ENCODE measurements at places on chromosomes 12 and 14.

GRCh38 chr14:89444044-89444443, 27.0 kb upstream of the FOXN3 start:
- DNase-seq, result no peak

DNA sequence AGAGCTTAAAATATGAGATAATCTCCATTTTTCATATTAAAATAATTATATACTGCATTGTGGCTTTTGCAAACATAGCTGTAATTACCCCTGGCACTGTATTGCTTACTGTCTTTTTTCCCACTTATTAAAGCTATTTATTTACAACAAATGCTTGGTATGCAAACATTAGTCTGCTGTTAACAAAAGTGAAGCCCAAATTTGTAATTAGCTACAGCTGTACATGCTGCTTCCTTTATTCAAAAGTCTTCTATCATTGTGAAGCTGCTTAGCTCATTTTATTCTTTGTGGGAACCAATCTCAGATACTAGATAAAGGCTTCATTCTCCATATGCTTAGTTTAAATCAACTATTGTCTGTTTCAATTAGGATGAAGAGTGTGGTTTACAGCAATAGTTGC, 425.8 kb upstream of the FOXG1 start:
- no peak for DNase-seq

- no peak for DNase-seq
Observed at GRCh38 chr12:99232324-99232723, 415.2 kb upstream of the GARIN6 start.

- no peak for DNase-seq
Observed at GRCh38 chr12:125079084-125079483, 13.8 kb downstream of the AACS start.

GRCh38 chr12:58359084-58359483, 417.7 kb downstream of the ATP23 start:
- DNase-seq, result peak; percentile 88

GRCh38 chr12:2963154-2963759, 4.1 kb downstream of the TEAD4 start:
- DNase-seq, result no peak

DNA sequence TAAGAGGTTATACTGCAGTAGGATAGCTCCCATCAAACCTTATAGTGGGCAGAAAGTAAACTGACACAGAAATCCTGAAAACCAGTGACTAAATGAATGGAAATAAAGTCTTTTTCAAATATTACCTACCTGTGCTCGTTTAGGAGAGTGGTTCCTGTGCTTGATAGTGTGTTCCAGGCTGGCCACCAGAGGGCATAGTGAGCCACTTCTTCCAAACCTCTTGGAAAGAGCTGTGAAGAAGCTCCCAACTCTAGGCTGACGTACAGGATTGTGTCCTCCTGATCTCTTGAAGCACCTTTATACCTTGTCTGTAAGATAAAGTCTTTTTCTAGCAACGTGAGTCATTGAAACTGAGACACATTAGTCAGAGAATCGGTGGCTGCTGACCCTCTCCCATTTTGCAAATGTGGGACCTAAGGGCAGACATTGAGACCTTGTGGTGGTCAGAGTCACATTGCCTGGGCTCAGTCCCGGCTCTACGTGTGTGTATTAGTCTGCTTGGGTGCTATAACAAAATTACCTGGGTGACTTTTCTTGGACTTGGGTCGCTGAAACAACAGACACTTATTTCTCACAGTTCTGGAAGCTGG, 17.6 kb downstream of the TDP1 start:
- peak; percentile 73 for DNase-seq

DNA sequence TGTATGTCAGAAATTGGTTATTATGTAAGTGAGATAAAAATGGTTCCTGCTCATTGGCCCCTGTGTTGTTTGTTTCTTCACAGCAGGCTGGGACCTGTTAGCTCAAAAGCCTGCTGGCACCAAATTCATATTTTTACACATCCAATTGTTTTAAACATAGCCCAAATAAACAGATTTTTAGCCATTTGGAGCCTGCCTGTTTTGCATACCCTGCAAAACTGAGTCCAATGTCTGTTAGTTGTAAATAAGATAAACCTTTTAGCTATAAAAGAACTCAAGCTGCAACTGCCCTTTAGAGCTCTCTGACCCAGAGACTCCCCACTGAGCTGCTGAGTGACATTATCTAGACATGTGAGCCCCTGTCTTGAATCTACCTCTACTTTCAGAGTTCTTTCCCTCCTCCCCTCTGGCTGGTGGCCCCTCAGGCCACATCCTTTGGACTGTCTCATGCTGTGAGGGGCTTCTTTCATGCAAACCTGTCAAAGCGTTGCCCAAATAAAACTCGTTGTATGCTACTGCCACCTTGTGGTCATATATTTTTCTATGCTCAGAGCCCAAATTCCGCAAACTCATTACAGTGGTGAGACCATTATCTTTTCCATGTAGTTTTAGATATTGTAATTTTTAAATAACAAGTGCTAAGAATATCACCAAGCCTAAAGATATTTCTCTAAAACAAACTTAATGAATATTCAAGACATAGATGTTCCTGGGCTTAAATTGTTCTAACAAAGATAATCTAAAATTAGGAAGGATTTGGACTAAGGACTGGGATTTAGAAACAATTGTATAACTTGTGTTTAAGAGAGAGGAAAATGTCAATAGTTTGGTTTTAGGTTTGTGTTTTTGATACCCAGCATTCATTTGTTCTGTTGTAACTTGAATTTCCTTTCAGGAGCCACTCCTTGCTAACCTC, 337.9 kb downstream of the AACS start:
- DNase-seq, result no peak

GRCh38 chr14:103319422-103319821, 14.6 kb upstream of the EIF5 start:
- DNase-seq, result no peak

GRCh38 chr14:106803379-106803778, 1277.0 kb downstream of the TMEM121 start:
- no peak for DNase-seq

GRCh38 chr12:53328043-53328435, 6.6 kb upstream of the AAAS start:
- DNase-seq, result no peak

- no peak for DNase-seq
Observed at GRCh38 chr12:83322809-83323208, 636.1 kb downstream of the TMTC2 start.

DNA sequence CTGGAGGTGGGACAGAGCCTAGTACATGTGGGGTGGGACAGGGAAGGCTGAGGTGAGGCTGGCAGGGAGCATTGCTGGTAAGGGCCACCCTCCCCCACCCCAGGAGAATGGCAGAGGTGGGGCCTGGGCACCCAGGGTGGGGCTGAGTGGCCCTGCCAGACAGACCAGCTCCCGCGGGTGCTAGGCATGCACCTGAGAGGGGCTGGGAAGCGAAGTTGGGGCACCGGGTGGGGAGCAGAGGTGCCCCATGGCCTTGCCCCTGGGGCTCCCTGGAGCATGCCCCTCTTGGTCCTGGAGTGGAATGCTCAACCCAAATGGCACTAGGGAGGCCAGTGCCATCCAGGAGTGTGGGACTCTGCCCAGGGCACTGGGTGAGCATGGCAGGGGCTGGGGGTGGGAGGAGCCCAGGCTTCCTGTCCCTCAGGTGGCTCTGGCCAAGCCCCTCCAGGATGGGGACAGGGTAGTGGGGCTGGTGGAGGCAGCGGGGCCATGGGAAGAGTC, 1.3 kb downstream of the TNFAIP2 start:
- DNase-seq, result no peak

- DNase-seq, result no peak
Observed at GRCh38 chr14:55884819-55885218, 233.4 kb upstream of the PELI2 start.

DNA sequence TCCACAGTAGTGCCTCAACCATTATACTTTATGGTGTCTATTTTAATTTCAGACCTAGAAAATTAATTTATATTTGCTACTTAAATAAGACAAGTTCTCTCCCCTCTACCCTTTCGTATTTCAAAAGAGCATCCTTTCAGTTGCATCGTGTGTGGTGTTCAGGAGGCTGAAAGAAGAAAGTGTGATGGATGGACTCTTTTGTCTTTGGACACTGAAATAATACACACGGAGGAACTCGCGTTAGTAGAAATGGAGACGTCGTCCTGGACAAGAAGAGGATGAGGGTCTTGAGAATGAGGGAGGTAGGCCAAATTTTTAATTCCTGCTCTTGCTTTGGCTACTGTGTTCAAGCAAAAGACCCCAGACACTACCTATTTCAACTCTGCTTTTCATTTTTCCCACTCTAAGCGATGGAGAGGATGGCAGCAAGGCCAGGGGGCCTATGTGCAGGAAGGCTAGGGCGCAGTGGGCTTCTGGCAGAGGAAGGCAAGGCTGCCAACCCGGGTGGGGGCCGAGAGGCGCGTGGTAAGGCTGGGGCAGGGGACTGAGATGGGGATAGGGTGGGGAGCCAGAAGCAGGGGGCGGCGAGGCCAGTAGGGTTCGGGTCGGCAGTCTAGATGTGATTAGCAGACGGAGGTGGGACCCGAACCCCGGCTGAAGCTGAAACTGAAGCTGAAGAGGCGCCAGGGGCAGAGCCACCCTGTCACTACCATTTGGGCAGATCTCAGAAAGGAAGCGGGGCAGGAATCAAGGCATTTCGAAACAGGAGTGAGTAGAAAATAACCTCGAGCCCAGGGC, 722 bp downstream of the TMED8 start:
- peak; percentile 48 for DNase-seq

DNA sequence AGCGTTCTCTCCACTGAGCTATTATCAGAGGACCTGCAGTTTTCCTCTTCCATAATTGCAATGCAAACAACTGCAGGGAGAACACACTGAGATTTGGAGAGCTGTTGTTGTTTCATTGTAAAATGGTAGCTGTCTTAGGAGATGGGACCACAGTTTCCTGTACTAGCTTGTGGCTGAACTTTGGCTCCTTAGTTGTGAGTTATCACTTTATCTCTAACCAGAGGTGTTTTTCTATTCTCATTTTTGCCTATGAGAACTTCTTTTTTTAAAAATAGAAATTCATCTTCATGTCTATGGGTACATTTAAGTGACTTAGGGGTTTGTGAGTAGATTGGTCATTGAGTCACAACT, 216.5 kb downstream of the SLC38A4 start:
- DNase-seq, result no peak

Data from right hindlimb (tissue), 1 donor.